ENCODE measurements at places on chromosomes 3 and 15. TPM values are rescaled to one million over a fixed set of nuclear protein-coding genes. Genes with fewer than 3 reads are reported as not detected.

Gene PRKAR2A
- total RNA-seq = 69.5 TPM

Gene SAMD7
- not detected for total RNA-seq

Gene ASTE1
- total RNA-seq = 4.6 TPM

Gene KIF15
- total RNA-seq = 2.4 TPM

DNA sequence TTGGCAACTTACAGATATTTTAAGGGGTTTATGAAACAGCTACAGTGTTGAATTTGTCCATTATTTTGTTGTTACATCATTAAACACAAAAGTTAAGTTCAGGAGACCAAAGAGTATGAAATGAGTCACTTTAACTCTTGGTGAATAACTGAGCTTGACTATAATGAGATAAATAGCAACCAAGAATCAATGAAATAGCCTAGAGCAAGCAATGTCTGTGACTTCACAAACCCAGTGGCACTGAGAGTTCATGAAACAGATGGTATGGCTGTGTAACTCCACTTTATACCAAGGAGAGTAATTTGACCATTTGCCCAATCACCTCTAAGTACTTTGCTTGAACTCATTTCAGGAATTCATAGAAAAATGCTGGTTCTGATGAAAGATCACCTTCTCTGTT is 169.6 kb upstream of the GADL1 start:
- DNase-seq = no peak

GRCh38 chr15:99989095-99989494 is 255.9 kb upstream of the LYSMD4 start:
- DNase-seq = no peak

DNA sequence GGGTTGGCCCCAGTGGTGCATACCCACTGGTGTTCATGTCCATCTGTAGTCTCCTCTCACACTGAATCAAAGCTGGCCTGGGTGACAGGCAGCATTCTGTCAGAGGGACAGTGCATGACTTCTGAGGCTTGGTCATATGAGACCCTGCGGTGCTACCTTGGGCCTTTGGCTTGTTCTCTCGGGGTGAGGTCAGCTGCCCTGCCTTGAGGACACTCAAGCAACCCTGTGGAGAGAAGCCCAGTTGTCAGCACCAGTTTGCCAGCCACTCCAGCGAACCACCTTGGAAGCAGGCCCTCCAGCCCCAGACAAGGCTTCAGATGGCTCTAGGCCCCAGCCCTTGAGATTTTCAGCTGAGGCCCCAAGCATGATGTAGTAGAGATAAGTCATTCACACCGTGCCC is 16.9 kb upstream of the RAB7A start:
- DNase-seq = no peak

DNA sequence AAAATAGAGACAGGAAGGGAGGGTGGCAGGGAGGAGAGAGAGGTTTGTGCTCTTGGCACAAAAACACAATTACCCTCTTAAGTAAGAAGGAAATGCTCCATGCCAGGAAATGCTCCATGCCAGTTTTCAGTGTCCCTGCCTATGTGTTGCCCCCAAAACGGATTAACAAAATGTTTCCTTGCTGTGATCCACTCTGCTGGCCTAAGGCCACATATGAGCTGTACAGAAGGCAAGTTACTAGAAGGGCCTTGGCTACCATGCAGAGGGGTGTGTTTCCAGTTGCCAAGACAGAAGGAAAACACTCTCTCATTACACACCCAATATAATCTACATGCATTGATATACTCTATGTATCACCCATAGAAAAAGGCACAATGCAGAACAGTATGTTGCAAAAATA is 98.2 kb upstream of the PTPRG start:
- no peak for DNase-seq

Data from thoracic aorta (tissue), 2 donors.